ENCODE measurements at places on chromosomes 13 and 19.

DNA sequence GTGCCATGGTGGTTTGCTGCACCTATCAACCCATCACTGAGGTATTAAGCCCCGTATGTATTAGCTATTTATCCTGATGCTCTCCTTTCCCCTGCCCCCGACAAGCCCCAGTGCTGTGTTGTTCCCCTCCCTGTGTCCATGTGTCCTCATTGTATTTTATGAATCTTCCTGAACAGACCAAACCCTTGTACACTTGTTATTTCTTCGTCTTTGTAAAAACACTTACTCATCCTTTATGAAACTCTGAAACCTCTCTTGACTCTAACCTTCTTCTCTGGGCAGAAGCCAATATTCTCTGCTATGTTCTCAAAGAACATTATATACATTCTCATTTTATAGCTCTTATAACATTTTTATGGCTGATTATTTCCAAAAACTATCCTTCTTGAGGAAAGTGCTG, 746.9 kb downstream of the EFNB2 start:
- DNase-seq = no peak

GRCh38 chr13:40026174-40026585, 370.7 kb downstream of the COG6 start:
- no peak for DNase-seq

GRCh38 chr19:38449518-38449917, 16.0 kb downstream of the RYR1 start:
- DNase-seq = no peak

DNA sequence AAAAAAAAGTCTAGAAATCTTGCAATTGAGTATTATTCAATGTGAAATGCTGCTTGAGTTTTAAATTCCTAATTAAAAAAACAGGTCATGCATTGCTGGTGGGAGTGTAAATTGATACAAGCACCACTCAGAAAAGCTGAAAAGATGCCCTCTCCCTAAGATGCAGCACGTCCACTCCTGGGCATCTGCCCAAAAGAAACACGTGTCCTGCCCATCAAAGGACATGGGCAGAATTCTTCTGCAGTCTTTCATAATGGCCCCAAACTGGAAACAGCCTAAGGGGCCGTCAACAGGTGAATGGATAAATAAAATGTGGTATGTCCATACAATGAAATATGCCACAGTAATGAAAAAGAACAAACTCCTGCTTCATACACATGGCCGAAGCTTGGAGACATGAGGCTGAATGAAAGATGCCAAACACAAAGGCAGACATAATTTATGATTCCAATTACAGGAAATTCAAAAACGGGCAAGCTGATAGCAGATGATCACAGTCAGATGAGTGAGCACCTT, 7.8 kb downstream of the POU2F2 start:
- DNase-seq = no peak

GRCh38 chr19:1153891-1154730, 20.0 kb downstream of the SBNO2 start:
- DNase-seq = no peak

- no peak for DNase-seq
Measured at GRCh38 chr19:56942756-56943155, 102.2 kb upstream of the PEG3 start.

- DNase-seq = no peak
Measured at GRCh38 chr13:26629260-26629825, 71.9 kb downstream of the WASF3 start.

Data from stimulated activated CD8-positive, alpha-beta memory T cell treated with anti-CD3 and anti-CD28 coated beads, Interleukin-2, amount 100 ng/mL, for 1 hour (primary cell).